ENCODE measurements at places on chromosomes 2 and 18.

DNA sequence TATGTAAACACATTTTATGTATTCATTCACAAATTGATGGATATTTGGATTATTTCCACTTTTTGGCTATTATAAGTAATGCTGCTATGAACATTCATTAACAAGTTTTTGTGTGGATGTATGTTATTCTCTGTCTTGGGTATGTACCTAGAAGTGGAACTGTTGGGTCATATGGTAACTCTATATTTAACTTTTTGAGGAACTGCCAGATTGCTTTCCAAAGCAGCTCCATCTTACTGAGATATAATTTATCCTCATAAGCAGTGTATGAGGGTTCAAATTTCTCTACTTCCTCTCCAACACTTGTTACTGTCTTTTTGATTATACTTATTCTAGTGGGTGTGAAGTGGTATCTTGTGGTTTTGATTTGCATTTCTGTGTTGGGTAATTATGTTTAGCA lies 7.1 kb upstream of the EML6 start:
- DNase-seq, result no peak

GRCh38 chr2:127645395-127646291 lies at the start of gene GPR17:
TSS of gene GPR17 (plus strand) at chr2:127646153. CDS start at chr2:127650736, 4,583 bp downstream.
- no peak for DNase-seq

DNA sequence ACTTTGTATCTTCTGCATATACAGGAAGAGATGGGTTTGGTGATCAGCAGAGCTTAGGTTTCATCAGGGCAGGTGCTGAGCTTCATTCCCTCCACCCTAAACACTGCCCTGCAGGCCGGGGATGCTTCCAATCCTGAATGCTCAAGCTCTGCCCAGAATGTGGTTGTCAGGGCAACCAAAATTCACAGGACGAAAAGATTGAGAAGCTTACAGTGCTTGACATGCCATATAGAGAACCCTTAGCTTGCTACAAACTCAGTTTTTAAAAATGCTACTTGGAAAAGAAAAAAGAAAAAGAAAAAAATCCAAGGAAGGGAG lies 65.6 kb downstream of the SH3RF3 start:
- no peak for DNase-seq

- DNase-seq, result no peak
Observed at GRCh38 chr2:232321156-232321816, 57.3 kb upstream of the ALPP start.

DNA sequence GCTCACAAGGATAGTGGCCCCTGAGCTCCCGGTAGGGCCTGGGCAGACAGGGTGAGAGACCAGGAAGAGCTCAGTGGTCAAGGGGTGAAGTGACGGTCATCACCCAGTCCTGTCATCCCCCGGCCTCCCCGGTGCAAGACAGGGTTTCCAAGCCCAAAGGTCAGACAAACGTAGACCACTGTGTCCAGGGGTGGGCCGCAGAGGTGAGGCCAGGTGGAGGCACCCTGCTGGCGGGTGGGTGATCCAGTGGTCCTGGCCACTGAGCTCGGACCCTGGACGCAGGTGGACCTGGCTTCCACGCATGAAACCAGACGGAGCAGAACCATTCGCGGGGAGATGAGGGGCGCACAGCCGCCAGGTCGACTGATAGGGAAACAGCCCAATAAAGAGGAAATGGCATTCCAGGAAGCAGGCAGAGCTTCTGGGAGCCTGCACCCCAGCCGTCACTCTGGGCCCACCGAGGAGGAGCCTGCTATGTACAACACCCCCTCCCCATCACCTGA lies 14.4 kb upstream of the SNED1 start:
- no peak for DNase-seq

- DNase-seq, result no peak
Observed at GRCh38 chr2:159613651-159614285, 2.6 kb downstream of the BAZ2B start.

- no peak for DNase-seq
Observed at GRCh38 chr2:46569766-46570165, 90.4 kb downstream of the TMEM247 start.

DNA sequence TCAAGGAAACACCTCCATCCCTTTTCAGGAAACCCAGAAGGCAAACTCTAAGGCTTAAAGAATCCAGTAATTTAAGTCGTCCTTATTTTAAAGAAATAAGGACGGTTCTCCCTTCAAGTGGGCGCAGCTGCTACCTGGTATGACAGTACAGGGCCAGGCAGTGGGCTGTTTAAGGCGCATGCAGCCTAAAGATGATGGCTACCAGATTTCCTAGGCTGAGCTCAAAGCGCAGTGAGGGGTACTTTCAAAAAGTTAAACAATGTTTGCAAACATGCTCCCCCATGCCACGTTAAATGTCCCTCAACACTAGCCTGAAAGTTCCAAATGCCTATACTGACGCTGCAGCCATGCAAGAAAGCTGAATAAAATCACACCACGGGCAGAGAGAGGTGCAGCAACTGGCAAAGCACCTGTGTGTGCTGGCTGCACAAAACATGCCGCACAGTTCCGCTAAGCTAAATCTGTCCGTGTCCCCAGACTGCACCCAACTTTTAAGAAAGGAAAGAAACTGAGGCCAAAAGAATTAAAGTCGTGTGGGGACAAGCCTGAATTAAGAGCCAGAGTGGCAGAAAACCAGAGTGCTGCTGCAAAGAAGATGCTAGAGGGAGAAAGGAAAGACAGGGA lies 583 bp downstream of the HIBCH start:
- no peak for DNase-seq
